ENCODE measurements at places on chromosomes 2 and 18.

DNA sequence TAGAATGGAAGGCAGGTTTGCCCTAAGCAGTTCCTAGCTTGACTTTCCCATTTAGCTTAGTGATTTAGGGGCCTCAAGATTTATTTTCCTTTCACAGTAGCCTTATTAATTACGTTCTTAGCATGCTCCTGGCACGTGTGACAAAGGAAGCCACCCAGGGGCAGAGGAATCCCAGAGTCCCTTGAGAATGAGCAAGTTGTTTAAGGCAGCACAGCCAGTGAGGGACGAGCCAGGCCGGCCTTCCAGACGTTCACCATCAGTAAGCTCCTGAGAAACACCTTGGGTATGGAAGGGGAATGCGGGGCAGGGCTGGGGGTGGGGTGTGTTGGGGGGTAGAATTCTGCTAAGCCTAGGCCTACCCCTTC lies 76.3 kb downstream of the SOWAHC start:
- no peak for DNase-seq

- no peak for DNase-seq
Observed at GRCh38 chr2:33378556-33379210, 97.8 kb upstream of the RASGRP3 start.

GRCh38 chr18:71405169-71405809 lies 1116.4 kb downstream of the SOCS6 start:
- no peak for DNase-seq

DNA sequence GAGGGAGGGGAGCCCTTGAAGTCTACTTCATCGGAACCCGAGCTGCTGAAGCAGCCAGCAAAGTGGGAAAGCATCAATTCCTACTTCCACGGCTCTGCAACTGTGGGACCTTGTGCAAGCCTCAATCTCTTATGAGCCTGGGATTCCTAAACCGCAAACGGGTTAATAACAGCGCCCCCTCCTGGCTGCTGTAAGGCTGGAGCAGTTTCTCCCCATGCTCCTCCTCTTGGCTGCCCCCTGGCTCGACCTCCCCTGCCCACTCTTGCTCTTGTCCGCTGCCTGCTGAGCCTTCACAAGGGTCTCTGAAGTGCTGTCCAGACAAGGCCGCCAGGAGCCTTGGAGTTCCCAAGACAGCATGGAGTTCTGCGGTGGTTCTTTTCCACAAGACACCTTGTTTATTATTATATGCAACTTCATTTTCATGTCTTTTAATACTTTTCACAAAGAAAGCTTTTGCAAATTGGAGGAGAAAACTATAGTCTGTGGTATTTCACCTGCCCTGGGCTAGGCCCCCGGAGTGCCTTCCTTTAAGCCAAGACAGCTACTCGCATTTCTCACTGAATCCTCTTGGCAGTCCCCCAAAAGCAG lies 157.2 kb downstream of the DDX1 start:
- DNase-seq = no peak

DNA sequence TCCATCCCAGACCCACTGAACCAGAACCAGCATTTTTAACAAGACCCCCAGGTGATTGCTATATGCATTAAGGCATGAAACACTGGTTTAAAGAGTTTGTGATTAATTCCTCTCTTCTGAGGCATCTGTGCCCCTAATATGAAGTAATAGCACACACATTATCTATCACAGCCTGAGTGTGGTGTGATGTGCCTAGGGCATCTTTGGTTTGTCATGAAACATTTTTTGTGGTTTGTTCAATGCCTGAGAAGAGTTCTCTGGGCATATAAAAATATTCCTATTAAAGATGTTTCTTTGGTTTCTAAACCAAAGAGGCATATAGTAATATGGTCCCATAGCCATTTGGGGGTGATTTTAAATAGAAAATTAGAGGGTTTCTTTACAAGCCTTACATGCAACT lies 221.7 kb upstream of the SPOPL start:
- no peak for DNase-seq

GRCh38 chr2:216033403-216033802 lies 20.1 kb upstream of the MREG start:
- DNase-seq = no peak
